ENCODE measurements at places on chromosomes 7 and 10. TPM values are rescaled to one million over a fixed set of nuclear protein-coding genes. Genes with fewer than 3 reads are reported as not detected.

KCND2 gene
- 0.13 TPM for total RNA-seq

OR6B1 gene
- not detected for total RNA-seq

COL28A1 gene
- total RNA-seq = not detected

CCDC7 gene
- 5.6 TPM for total RNA-seq

SPDYE8 gene
- total RNA-seq = not detected

TMEM213 gene
- not detected for total RNA-seq

CPA5 gene
- total RNA-seq = not detected

TSPAN12 gene
- 89.3 TPM for total RNA-seq

ZNF365 gene
- not detected for total RNA-seq

SLC18A3 gene
- total RNA-seq = not detected

SPAM1 gene
- total RNA-seq = not detected

RNF32 gene
- total RNA-seq = 0.26 TPM

TRA2A gene
- 29.3 TPM for total RNA-seq

HECW1 gene
- not detected for total RNA-seq

MAGI2 gene
- total RNA-seq = 0.26 TPM

DNA sequence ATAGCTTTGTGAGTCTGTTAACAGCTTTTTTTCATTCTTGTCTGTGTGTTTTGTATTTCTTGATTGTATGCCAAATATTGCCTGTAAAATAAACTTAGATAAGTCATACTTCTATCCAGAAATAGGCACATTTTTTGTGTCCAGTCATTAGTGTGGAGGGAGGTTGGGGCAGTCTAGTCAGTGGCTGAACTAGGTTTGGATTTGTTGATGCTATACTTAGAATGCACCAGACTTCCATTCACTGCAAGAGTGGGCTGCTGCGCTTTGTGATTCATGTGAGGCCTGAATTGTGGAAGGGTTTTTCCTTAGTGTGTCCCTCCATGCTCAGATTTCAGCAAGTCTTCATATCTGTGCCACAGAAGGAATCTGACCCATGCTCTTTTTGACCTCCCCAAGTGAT lies 50.0 kb downstream of the TRUB1 start:
- no peak for DNase-seq

- DNase-seq = no peak
Measured at GRCh38 chr7:7517754-7518153, 17.9 kb downstream of the COL28A1 start.

DNA sequence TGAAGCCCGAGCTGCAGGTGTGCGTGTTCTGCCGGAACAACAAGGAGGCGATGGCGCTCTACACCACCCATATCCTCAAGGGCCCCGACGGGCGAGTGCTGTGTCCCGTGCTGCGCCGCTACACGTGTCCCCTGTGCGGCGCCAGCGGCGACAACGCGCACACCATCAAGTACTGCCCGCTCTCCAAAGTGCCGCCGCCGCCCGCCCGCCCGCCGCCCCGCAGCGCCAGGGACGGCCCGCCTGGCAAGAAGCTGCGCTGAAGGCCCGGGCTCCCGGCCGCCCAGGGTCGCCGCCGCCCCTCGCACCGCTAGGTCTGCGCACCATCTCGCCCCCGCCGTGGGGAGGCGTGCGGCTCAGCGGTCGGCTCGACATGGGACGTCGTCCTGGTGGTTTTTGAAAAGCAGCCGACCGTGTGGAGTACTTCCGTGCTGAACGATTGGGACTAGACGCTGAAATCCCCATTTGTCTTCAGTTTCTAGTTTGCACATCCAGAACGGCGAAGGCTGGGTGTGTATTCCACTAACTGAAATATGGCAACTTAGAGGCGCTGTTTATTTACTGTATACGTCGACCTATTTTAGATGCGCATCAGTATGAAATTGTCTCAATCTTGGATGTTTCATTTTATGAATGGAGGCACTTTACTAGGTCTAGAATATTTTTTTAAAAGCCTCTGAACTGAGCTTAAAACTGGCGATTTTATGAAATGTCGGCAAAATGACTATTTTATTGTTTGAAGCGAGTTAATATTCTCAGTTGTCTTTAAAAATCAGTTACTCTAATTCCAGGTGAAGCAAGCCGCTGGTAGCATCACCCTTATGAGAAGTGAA lies 1.1 kb downstream of the NANOS1 start:
- peak; percentile 18 for DNase-seq

DNA sequence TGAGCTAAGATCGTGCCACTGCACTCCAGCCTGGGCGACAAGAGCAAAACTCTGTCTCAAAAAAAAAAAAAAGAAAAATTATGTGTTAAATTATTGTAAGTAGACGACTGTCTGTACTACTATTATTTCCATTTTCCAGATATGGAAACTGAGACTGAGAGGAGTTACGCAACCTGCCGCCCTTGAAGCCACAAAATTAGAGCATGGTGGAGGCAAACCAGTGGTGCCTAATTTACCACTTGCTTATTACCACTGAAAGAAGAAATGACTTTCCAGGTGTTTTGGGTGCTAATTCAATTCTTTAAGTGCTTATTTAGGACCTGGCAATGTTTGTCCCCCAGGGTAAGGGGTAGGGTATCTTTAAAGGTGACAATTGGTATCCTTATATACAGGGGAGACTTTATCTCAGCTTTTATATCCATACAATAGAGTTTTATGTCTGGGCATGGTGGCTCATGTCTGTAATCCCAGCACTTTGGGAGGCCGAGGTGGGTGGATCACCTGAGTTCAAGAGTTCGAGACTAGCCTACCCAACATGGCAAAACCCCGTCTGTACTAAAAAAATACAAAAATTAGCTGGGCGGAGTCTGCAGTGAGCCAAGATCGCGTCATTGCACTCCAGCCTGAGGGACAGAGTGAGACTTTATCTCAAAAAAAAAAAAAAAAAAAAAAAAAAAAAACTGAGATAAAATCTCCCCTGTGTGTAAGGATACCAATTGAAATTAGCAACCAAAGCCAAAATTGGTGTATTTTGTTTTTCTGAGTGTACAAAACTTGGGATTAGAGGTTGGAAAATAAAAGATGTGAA lies 16.6 kb upstream of the CAMK1D start:
- DNase-seq = no peak

GRCh38 chr10:129896860-129897200 lies 67.2 kb downstream of the EBF3 start:
- no peak for DNase-seq

DNA sequence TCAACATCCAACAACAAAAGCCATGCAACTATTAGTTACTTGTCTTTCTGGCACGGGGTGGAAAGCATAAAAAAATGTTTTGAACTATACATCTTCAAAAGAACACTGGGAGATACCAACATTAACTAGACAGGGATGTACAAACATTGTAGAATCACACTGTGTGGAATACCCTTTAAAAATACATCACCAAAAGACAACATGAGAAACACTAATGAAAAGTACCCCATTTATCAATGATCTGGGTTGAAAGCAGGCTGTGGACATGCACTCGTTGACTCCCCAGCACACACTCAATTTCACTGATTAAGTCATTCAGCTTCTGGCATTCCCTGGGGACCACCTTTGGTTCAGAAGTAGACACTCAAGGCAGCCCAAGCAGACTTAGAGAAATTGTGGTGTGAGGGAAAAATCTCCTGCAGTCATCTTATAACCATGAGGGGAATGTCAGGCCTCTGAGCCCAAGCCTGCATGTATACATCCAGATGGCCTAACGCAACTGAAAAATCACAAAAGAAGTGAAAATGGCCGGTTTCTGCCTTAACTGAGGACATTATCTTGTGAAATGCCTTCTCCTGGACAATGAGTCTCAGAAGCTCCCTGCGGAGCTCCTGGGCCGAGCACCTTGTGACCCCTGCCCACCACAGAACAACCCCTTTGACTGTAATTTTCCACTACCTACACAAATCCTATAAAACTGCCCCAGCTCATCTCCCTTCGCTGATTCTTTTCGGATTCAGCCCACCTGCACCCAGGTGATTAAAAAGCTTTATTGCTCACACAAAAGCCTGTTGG lies 53.0 kb downstream of the CACUL1 start:
- DNase-seq = no peak

DNA sequence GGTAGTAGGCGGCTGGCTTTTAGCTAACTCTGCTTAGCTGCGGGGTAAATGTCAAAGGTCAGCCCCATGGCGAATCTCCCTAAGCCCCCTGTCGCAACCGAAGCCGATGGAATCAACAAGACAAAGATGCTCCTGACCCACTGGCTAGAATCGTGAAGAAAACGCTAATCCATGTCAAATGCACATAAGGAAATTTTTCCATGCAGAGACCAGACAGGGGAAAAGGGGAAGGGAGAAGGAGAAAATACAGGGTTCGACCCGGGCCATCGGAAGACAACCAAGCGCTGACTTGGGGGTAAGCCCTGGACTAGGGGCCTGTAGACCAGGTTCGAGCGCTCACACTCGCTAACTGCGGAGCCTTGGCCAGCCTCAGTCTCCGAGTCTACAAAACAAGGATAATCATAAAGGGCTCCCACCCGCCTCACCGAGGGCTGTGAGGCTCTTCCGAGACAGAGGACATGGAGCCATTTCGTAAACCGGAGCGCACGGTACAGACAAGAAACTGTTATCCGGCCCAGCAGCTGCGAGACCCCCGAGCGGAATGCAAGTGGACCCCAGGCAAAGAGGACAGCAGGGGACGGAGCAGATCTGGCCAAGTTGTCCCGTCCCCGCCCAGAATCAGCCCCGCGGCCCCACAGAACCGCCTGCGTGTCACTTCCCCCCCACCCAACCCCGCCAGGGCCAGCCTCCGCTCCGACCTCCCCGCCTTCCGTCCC lies 507 bp downstream of the SAR1A start:
- DNase-seq = no peak

DNA sequence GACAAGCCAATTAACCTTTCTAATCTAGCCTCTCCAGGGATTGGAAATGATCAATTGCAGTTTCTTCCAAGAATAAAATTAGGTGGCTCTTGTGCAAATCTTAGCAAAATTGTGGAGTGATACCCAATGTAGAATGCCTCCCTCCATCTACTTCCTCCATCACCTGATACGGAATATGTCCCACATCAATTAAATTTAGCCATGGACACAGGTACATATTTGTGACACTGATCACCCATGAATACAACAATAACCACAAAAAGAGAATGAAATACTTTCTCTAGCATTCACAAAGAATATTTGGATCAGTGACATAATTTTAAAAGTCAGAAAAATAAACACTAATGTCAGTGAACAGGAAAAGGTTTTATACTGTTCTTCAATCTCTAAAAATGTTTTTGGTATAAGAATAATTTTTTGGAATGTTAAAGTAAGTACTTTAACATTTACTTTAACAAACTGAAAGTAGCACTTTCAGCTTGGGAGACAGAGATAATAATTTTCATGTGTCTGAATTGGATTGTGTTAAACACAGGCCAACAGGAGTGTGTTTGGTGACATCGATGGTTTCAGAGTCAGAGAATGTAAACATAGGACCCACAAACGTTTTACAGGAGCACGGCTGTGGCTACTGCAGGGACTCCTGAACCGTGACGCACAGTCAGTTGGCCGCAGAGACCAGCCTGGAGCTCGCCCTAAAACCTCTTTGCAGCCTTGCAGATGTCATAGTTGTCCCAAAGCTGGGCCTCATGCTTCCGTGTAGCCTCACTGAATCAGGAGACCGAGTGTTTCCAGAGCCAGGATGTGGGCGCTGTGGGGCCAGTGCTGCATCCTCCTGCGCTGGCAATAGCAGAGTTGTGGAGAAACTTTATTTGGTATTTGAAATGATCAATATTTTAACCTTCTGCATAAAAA lies 7.2 kb downstream of the RBM20 start:
- no peak for DNase-seq

- peak; percentile 53 for DNase-seq
Measured at GRCh38 chr7:14894826-14895225, 7.7 kb downstream of the DGKB start.

GRCh38 chr7:74066626-74067025 lies 17.0 kb upstream of the LIMK1 start:
- no peak for DNase-seq

GRCh38 chr10:69710008-69710888 lies 80.2 kb downstream of the FAM241B start:
- no peak for DNase-seq

GRCh38 chr10:7157091-7157490 lies 253.7 kb downstream of the SFMBT2 start:
- DNase-seq = no peak

- DNase-seq = no peak
Measured at GRCh38 chr7:6443372-6443941, 4.3 kb downstream of the DAGLB start.

DNA sequence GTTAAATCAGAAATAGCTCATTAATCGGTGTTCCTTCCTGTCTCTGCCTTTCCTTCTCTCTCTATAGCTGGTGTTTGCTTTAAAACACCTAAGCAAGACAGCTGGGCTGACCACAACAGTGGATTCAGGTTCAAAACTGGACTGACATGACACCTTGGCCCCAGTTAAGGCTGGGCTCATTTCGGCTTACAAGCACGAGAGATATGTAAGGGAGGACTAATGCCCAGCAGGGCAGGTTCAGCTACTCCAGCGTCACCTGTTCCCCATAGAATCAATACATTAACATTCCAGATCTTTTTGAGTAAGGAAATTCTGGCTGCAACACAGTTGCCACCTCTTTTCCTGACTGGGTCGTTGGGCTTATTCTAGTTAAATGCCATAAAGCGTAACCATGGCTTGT lies 323.0 kb upstream of the AOAH start:
- no peak for DNase-seq

DNA sequence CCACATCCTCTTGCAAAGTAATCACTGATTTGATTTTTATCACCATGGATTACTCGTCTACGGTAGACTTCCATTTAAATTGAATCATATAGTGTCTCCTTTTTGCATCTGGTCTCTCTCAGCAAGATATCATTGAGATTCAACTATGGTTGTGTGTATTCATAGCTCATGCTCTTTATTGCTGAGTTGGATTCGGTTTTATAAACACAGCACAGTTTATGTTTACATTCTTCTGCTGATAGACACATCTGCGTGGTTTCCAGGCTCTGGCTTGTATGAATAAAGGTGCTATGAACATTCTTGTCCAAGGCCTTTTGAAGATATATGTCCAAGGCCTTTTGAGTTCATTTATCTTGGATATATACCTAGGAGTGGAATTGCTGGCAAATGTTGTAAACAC lies 356.5 kb upstream of the CELF2 start:
- DNase-seq = no peak

GRCh38 chr10:12513775-12514673 lies 164.7 kb downstream of the CAMK1D start:
- no peak for DNase-seq

GRCh38 chr10:26946102-26946811 lies 85.5 kb upstream of the ABI1 start:
- no peak for DNase-seq

DNA sequence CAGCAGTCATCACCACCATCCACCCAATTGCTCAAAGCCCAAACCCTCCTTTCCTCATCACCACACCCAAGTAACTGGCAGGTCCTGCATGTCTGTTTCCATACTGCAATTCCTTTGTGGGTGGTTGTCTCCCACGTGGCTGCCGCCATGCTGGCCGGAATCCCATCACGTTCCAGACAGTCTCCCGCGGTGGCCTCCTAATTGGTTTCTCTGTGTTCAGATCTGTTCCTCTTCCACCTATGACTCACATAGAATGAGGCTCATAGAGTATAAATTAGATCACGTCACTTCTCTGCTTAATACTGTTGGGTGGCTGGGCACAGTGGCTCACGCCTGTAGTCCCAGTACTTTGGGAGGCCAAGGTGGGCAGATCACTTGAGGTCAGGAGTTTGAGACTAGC lies 813.0 kb downstream of the TYW1 start:
- DNase-seq = no peak

- DNase-seq = no peak
Measured at GRCh38 chr7:130566898-130567280, 75.0 kb downstream of the MEST start.

Data from dermis microvascular lymphatic vessel endothelial cell (primary cell).